ENCODE measurements at places on chromosomes 4 and X.

DNA sequence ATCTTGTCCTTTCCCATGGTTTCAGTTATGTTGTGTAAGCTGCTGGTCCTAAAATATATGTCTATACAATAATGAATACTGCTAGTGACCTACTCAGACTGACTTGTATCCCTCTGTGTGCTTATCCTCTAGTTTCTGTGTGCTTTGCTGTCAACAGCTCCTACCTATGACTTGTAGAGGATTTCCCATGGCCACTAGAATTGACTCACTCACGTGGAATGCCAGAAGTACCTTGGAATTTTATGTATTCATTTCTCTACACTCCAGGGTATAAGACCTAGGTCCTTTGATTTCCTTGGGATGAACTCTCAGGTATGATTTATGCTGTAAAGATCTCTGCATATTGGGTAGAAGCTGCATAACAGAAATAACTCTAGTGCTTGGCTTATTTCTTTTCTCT is 279.9 kb upstream of the SLIT2 start:
- no peak for DNase-seq

GRCh38 chr4:139559687-139560086 is 3.7 kb upstream of the SETD7 start:
- no peak for DNase-seq

DNA sequence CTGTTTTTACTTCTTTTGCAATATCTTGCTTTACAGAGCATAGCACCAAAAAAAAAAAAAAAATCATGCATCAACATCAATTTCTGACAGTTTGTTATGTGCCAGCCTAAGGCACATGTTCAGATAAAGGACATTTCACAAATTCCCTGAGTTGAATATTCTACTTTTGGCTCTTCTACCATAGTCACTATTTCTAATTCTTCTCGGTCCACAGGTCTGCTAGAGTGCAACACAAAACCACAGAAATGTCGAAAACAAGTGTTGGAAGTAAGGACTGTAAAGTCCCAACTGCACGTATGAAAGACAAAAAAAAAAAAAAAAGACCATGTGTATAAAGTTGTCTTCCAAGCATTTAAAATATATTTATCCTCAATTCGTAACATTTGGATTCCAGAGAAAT is 494.2 kb upstream of the INTU start:
- no peak for DNase-seq

DNA sequence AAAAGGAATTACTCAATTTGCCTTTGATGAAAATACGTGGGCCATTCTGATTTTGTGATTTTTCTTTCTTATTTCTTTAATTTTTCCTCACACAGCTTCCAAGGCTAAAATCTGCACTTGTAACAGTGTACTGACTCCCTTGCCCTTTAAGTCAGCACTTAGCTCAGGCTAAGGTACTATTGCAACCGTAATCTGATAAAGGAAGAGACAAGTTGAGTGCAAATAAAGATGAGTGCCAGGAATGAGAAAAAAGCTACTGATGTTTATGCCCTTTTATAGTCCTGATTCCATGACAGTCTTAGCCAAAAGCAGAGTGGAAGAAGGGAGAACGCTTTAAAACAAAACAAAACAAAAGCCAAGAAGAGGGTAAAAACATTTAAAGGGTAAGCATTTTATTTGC is 6.0 kb downstream of the DMD start:
- DNase-seq: no peak

DNA sequence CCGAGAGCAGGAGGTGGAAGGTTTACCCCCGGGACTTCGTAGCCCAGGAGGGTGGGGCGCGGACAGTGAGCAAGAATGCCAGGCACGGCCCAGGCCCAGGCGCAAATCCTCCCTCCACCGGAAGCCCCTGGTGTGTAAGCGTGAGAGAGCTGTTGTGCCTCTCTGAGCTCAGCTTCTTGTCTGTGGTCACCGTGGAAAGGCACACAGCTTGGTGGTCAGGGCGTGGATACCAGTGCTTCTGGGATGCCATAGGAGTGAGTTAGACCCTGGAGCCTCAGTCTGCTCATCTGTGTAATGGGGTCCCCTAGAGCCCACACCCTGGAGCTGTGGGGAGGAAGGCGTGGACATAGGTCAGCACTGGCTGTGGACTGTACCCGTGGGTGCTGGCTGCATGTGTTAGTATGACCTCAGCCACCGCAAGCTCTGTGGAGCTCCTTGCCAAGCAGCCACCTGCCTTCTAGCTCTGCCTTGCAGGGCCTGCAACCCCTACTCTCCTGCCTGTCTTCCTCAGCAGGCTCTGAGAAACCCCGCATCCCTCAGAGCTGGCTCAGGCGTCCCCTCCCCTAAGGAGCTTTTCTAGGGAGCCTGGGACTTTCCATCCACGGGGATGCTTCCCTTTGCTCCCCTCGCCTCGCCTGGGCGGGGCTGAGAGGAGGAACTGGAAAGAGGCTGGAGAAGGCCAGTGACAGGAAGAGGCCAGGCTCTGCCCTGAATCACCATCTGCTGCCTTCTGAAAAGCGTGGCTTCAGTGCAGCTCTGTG is 28.0 kb upstream of the AFAP1 start:
- DNase-seq: no peak

DNA sequence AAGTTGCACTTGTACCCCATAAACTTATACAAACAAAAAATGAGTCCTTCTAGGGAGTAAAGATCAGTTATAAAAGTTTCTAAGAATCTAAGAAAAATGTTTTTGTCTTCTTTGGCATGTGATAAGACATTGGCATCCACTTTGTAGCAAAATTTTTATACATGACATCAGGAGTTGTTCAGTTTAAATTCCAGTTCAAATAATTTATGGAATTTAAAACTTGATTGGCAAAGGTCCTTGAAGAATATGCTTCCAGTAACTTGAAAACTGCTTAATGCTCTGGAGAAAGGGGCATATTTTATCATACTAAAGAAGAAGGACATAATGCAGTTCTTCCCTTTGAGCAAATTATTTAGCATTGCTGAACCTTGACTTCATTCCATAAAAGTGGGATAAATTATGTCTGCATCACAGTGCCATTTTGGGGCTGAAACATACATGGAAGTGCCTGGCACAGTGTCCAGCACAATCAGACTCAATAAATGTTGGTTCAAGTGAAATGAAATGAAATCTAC is 163.3 kb upstream of the IL15 start:
- no peak for DNase-seq

- DNase-seq: no peak
Observed at GRCh38 chr4:113114884-113115283, 65.4 kb downstream of the ANK2 start.

- no peak for DNase-seq
Observed at GRCh38 chr4:17168571-17168970, 270.1 kb upstream of the LDB2 start.

DNA sequence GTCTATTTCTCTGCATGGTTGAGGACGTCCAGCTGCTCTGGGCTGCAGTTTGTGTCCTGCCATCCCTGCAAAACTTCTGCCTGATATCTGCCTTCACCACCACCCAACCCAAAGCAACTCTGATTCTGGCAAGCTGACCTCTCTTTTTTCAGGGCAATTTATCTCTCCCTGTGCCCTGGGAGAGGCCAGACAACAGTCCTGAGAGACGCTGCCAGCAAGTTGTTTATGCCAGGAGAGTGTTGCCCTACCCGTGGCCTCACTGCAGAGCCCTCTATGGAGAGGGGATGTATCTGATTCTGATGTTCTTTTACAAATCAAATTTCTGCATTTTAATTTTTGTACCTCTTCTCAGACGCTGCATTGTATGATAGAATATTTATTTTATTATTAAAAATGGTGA is 36.6 kb upstream of the BRWD3 start:
- no peak for DNase-seq

DNA sequence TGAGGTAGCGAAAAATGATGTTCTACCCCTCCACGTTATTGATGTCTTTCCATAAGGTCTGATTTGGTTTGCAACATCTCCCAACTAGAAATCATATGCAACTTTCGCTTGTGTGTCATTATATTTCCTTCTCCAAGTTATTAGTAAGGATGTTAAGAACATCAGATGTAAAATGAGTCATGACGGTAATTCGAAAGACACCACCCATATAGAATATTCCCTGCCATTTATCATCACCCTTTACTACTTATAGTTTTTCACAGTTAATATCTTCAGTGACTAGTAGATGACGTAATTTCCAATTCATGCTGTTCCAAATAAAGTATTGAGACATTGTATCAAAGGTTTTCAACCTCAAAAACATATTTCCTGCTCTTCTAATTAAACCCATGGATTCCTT is 146.7 kb upstream of the MAP3K15 start:
- no peak for DNase-seq

GRCh38 chr4:142347241-142347640 is 498.9 kb downstream of the INPP4B start:
- no peak for DNase-seq

DNA sequence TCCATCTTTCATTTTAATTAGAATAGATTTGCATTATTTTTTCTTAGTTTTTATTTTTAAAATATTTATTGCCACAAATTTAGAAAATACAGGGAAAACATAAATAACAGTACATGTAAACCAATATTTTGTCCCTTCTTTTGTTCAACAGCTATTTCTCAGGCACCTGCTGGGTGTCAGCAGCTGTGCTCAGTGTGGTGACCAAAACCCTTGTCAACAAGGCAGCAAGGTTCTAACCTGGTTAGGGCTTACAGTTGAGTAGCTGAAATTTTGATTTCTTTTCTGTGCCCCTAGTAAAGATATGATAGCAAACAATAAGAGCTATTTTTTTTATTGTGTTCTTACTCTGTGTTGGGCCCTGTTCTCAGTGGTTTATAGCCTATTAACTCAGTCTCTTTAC is 128.1 kb downstream of the PTTG2 start:
- DNase-seq: no peak

DNA sequence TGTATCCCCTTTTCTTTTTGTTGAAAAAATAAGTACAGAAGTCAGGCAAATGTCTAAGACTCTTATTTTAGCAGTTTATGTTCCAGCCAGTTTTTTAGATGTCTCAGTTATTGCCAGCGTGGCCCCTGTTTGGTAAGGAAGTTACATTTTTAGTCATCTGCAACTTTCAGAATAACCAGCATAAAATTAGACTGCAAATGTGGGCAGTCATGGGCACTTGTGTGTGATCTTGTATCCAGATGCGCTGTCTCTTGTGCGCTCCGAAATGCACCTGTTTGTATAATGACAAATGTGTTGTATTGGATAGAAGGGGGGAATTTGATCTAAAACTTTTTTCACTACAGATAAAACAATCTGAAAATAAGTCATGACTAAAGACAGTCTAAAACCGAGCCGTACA is 44.3 kb upstream of the CLCN4 start:
- no peak for DNase-seq

- DNase-seq: no peak
Observed at GRCh38 chrX:110180928-110181310, 137.0 kb downstream of the AMMECR1 start.

DNA sequence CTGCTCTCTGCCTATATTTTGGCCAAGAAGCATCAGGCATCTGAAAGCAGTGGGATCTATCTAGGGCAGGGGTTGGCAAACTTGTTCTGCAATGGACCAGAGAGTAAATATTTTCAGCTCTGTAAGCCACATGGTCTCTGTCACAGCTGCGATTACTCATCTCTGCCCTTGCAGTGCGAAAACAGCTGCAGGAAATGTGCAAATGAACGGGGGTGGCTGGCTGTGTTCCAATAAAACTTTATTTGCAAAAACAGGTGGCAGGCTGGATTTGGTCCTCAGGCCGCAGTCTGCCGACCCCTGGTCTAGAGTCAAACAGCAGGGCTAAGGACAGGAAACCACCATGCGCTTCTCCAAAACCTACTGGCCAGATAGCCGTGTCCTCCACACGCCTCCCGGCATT is 48.6 kb downstream of the ACOX3 start:
- DNase-seq: no peak

Measured in vagina (tissue), 2 donors.